ENCODE measurements at places on chromosomes 5 and 9. TPM values are rescaled to one million over a fixed set of nuclear protein-coding genes. Genes with fewer than 3 reads are reported as not detected.
A peak's percentile ranks its signal among the peaks of the same experiment; 100 is the strongest.

The BASP1 gene
- 3.6 TPM for total RNA-seq

GRCh38 chr9:86347991-86348390 is 6.2 kb downstream of the TUT7 start:
- no peak for DNase-seq

- no peak for DNase-seq
Observed at GRCh38 chr9:109767404-109767803, 12.6 kb upstream of the PALM2AKAP2 start.

The IFNA2 gene
- total RNA-seq = not detected

- DNase-seq = peak; percentile 64
Observed at GRCh38 chr9:133148199-133149129, 15.2 kb downstream of the GBGT1 start.

The PHF24 gene
- 1.3 TPM for total RNA-seq

The MARCHF3 gene
- total RNA-seq = 22.5 TPM

The CENPH gene
- 1.6 TPM for total RNA-seq

- DNase-seq = no peak
Observed at GRCh38 chr5:176535664-176536131, 1.5 kb downstream of the RNF44 start.

The PRUNE2 gene
- 62.4 TPM for total RNA-seq

DNA sequence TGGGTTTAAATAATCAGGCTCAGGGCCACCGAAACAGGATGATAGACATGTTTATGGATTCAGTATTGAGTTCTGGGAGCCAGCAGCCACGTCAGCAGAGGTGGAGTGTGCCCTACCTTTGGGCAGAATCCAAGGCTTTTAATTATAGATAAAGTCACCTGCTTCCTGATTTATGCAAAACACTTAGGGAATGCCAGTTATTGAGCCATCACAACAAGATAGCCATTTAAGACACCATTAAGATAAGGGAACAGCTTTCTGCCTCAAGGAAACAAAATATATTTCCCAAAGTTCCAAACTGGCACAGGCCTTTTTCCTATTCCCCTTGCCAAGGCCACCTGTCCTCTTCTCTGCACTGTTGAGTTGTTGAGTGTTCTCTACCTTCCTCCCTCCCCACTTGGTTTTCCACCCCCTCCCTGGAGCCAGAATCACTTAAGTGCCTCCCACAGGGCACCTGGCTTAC is 2.4 kb downstream of the CCL28 start:
- DNase-seq = peak; percentile 78
